ENCODE measurements at places on chromosomes 1 and 21. TPM values are rescaled to one million over a fixed set of nuclear protein-coding genes. Genes with fewer than 3 reads are reported as not detected.

The VASH2 gene
- total RNA-seq, result 1.6 TPM

The WNT2B gene
- total RNA-seq, result 3.6 TPM

The IQCC gene
- total RNA-seq, result 0.54 TPM

The KPRP gene
- not detected for total RNA-seq

The CYP2J2 gene
- total RNA-seq, result 2.4 TPM

The CCDC185 gene
- not detected for total RNA-seq

The RORC gene
- total RNA-seq, result not detected

The CCDC27 gene
- not detected for total RNA-seq

The CLDN14 gene
- total RNA-seq, result not detected

The ZBTB8A gene
- 10.5 TPM for total RNA-seq
